ENCODE measurements at places on chromosomes 2 and 18. TPM values are rescaled to one million over a fixed set of nuclear protein-coding genes. Genes with fewer than 3 reads are reported as not detected.

Gene DLGAP1
- 0.56 TPM for total RNA-seq

Gene FIGN
- 9.8 TPM for total RNA-seq

Gene ALPI
- total RNA-seq = not detected

Gene KCNE4
- 3.4 TPM for total RNA-seq

Gene ZNF514
- total RNA-seq = 4.9 TPM

Gene OSR1
- 12.5 TPM for total RNA-seq

Gene GAL3ST2
- 1.1 TPM for total RNA-seq

Gene MAL
- 7.4 TPM for total RNA-seq

Gene FEV
- total RNA-seq = not detected

Gene DNAJC5G
- 0.59 TPM for total RNA-seq

Gene MTHFD2
- total RNA-seq = 15.8 TPM

Gene GCA
- total RNA-seq = 14.3 TPM

- no peak for DNase-seq
These were observed 215.9 kb downstream of the SP3 start for GRCh38 chr2:173749315-173749714.

DNA sequence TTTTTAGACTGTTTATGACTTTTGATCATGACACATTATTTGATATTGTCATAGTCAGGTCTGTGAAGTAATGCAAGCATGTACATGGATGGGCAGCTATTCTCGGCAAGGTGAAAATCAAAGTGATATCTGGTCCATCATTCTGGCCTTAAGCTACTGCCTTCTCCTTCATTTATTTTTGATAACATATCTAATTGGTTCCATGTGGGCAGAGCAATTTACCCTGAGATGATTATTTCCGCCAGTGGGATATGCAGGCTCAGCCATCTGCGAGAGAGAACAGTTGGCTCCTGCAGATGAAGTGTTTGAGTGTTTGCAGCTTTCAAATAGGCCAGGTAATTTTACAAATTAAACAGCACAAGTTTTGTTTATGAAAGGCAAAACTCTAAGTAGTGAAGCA is 116.4 kb downstream of the LYPD6 start:
- no peak for DNase-seq

DNA sequence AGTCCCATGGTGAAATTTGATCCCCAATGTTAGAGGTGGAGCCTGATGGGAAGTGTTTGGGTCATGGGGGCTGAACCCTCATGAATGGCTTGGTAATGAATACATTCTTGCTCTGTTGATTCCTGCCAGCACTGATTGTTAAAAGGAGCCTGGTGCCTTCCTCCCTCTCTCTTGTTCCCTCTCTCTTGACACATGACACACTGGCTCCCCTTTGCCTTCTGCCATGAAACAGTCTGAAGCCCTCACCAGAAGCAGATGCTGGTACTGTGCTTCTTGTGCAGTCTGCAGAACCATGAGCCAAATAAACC is 30.6 kb upstream of the EPC2 start:
- no peak for DNase-seq

DNA sequence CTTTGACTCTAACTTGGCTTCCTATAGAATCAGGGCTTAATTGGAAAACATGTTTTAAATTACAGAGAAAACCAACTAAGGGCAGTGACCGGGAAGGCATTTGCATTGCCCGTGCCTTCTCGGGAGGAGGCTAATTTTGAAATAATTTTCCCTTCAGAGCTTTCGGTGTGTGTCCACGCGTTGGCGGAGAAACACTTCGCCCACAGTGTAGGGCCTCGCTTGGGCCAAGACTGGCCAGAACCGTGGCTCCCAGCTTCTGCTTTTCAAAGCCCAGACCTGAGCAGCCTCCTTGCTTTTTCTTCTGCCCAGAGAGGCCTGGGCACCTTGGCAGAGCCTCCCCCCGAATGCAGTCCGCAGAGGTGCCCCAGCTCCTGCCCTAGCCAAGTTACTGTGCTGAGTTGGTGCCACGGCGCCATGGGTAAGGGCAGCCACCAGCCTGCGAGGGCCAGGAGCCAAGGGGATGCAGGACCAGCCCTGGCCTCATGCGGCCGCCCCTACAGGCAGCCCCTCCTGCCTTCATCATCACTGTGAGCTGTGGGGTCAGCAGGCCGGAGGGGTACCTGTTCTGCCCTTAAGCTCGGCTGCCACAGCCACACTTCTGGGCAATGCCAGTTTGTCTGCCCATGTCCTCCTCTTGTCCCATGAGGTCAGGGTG is 57.4 kb downstream of the NFATC1 start:
- DNase-seq = no peak

DNA sequence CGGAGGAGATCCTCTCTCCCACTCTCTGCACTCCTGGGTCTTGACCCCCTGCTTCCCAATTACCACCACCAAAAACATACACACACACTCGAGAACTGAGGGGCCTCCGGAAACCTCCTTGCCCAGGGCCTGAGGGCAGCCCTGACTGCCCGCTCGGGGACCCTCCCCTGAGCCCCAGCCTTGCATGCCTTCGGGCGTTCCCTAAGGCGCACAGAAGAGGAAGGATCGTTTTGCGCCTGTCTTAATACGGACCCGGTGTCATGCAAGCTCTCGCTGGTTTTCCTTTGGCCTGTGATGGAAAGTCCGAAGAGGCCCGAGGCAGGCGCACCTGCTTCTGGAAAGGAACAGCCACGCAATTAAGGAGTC is 19.8 kb downstream of the POU3F3 start:
- no peak for DNase-seq

GRCh38 chr2:211068108-211068780 is 511.8 kb downstream of the CPS1 start:
- DNase-seq = no peak

DNA sequence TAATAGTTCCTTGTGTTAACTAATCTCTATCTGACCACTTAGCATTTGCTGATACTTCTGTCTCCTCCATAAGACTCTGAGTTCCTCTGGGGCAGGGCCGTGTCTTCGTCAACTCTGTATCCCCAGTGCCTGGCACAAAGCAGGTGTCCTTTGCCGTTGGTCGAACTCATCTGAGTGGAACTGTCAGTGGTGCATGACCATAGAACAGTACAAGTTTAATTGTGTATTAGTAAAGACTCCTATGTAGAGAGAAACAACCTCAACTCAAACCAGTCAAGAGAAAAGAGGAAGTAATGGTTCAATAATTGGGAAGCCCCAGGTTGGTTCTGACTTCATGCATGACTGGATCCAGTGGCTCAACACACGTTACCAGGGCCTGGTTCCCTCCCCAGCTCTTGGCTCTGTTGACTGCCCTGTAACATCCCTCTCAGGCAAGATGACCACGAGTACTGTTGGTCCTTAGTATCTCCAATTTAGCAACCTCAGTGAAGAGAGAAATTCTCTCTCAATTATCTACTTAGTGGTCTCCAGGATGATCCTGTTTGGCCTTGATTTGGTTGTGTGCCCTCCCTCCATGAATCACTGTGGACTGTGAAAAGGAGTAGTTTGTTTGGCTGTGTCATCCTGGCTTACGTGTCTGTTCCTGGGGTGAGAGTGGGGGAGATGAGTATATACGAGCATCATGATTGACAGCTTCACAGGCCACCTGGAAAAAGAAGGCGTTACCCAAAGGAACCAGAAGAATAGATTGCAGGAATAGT is 58.5 kb upstream of the MSH6 start:
- DNase-seq = no peak

- DNase-seq = no peak
These were observed 18.5 kb upstream of the POLI start for GRCh38 chr18:54250846-54251261.

GRCh38 chr18:46706968-46707367 is 49.9 kb downstream of the ST8SIA5 start:
- DNase-seq = no peak

DNA sequence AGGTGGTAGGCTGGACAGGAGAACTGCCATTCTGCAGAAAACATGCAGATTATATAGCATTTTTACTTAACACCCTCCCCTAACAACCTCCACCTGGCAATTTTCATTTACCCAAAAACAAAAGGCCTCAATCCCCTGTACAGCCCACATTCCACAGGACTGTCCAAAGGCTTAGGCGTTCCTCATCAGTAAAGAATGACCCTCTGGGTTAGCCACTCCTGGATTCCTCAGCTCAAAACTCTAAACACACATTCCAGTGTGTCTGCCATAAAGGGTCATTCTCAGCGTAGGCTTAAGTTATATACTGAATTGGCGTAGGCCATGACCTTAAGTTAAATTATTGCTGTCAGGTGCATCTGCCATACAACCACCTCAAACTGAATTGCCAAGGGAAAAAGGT is 261.8 kb upstream of the CHAC2 start:
- DNase-seq = no peak

DNA sequence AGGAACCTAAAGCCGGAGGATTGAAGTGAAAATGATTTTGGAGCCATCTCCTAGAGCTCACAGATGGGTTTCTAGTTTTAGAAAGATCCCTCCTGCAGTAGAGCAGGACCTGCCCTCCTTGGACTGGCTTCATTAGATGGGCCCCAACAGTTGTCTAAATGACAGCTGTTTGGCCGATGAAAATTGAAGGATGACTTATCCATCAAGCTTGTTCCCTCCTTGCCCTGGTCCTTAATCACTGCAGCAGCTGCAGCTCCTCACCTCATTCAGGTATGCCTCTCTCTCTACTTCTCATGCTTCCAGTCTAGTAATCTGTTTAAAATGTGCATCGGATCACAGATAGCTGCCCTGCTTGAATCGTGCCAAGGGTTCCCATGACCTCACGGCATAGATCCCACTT is 677.6 kb downstream of the BCL11A start:
- DNase-seq = no peak

- no peak for DNase-seq
These were observed 74.7 kb downstream of the ZNF407 start for GRCh38 chr18:74672371-74672770.

GRCh38 chr2:219631904-219632759 is 4.7 kb downstream of the SLC4A3 start:
- no peak for DNase-seq

GRCh38 chr2:70374616-70375015 is 72.7 kb upstream of the FAM136A start:
- no peak for DNase-seq

DNA sequence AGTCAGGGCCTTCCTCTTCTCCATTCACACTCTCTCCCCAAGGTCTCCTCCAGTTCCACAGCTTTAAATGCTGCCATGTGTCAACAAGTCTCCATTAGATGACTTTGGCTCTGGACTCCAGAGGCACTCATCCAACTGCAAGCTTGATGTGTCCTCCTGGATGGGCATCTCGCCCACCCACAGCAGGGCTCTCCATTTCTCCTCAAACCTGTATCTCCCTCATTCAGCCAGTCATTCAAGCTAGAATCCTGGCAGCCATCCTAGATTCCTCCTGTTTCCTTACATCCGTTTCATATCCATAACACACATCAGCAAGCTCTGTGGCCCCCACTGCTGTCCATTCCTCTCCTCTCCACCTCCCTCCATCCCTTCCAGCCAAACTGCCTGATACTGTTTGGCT is 88.4 kb upstream of the AFF3 start:
- no peak for DNase-seq

- DNase-seq = no peak
These were observed 21.5 kb upstream of the MFSD2B start for GRCh38 chr2:23988371-23988770.

- no peak for DNase-seq
These were observed 31.3 kb downstream of the SP140 start for GRCh38 chr2:230256733-230257332.
